Neural crest cell (in vitro differentiated cells): ENCODE measurements at places on chromosomes 11 and 22. TPM values are rescaled to one million over a fixed set of nuclear protein-coding genes. Genes with fewer than 3 reads are reported as not detected.
A peak's percentile ranks its signal among the peaks of the same experiment; 100 is the strongest.

- no peak for DNase-seq
Observed at GRCh38 chr22:46710806-46711205, 27.2 kb downstream of the CERK start.

GRCh38 chr11:72815110-72815618 is 953 bp downstream of the ATG16L2 start:
- no peak for DNase-seq

- DNase-seq: no peak
Observed at GRCh38 chr22:46025973-46026898, 49.3 kb upstream of the WNT7B start.

The CBLIF gene
- not detected in 2 replicates for total RNA-seq

DNA sequence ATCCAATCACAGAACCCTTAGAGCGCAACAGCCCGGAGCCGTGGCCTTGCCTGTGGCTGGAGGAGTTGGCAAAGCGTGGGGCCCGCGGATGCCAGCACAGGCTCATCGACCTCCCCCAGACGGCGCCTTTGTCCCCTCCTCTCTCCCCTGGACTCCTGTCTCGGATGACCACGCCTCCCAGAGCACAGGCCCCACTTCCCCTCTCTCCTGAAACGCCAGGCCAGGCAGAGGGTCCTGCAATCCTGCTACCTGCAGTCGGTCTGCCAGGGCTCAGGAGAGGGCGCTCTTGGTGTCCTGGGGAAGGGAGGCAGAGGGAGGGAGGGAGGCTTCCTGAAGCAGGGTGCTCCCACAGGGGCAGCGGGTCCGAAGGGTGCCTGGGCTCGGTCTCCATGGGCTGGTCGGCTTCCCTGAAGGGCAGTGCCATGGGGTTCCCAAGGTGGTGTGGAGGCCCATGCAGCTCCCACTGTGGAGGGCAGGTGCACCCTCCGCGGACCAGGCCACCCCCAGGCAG is 16.6 kb upstream of the TTLL12 start:
- DNase-seq: no peak

GRCh38 chr11:130218501-130219070 is 59.0 kb downstream of the ST14 start:
- no peak for DNase-seq

GRCh38 chr22:41096391-41096790 is 4.0 kb downstream of the EP300 start:
- no peak for DNase-seq

The CRYBA4 gene
- not detected in 2 replicates for total RNA-seq

GRCh38 chr11:76975513-76975912 is 58.7 kb upstream of the B3GNT6 start:
- no peak for DNase-seq

The GUCY1A2 gene
- 3.7 and 4.0 TPM in 2 replicates for total RNA-seq

The ATM gene
- total RNA-seq: 68.5 and 77.3 TPM in 2 replicates

- no peak for DNase-seq
Observed at GRCh38 chr11:120501976-120502755, 9.4 kb upstream of the GRIK4 start.

DNA sequence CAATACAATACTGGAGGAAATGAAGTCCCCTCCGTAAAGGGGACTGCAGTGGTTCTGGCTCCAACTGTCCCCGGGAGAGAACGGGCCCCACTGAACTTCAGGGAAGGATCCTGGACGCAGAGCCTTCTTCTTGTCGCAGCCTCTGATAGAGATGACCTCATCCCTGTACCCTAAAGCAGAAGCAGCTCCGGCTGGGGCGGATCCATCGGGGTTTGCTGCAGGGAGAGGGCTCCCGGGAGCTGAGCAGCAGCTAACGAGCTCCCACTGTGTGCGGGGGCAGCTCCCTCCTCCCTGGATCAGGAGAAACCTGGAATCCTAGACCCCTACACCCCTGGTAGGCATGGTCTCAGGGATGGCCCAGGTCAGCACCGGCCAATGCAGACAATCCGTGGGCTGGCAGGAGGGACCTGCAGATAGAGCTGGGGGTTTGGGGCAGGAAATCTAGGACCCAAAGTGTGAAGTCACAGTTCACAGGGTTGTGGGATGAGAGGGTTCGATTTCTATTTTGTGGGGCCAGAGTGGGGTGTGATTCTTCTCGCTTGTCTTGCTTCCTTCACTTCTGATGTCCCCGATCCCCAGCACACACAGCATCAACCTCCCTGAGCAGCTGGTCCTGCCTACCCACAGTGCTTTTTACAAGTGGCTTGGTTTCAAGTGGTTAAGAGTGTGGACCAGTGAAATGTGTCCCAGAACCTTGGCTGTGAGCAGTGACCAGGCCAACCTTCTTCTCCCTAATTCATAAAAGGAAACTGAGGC is 12.9 kb downstream of the KIAA0930 start:
- no peak for DNase-seq

DNA sequence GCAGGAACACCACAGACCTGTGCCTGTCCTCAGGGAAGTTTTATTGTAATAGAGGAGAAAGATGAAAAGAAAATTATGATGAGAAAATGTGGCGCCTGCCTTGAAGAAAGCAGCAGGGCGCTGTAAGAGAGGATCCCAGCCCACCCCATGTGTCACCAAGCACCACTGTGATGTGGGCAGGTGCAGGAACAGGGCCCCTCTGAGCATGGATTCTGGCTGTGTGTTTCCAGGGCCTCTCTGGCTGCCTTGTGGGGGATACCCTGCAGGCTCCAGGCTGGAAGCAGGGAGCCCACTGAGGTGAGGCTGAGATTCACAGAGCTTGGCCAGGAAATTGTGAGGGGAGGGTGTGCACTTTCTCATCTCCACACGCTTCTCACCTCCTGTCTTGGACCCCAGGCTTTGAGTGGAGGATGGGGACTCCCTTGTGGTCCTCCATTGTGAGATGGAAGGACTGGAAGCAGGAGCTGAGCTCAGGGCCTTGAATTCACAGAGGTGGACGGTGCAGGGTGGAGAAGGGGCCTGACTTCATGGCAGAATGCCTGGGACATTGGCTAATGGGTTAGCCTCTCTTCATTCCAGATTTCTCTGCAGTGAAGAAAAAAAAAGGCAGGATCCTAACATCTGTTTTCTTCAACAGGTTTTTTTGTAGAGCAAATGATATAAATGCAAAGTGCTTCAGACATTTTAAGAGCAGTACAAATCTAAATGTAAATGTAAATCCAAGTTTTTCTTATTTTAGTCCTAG is 246.6 kb upstream of the B3GAT1 start:
- DNase-seq: no peak

GRCh38 chr11:134731213-134731961 is 319.3 kb upstream of the B3GAT1 start:
- DNase-seq: no peak

- no peak for DNase-seq
Observed at GRCh38 chr11:69006816-69007215, 6.2 kb downstream of the MRGPRF start.

GRCh38 chr11:123719452-123719851 is 22.0 kb downstream of the ZNF202 start:
- no peak for DNase-seq

DNA sequence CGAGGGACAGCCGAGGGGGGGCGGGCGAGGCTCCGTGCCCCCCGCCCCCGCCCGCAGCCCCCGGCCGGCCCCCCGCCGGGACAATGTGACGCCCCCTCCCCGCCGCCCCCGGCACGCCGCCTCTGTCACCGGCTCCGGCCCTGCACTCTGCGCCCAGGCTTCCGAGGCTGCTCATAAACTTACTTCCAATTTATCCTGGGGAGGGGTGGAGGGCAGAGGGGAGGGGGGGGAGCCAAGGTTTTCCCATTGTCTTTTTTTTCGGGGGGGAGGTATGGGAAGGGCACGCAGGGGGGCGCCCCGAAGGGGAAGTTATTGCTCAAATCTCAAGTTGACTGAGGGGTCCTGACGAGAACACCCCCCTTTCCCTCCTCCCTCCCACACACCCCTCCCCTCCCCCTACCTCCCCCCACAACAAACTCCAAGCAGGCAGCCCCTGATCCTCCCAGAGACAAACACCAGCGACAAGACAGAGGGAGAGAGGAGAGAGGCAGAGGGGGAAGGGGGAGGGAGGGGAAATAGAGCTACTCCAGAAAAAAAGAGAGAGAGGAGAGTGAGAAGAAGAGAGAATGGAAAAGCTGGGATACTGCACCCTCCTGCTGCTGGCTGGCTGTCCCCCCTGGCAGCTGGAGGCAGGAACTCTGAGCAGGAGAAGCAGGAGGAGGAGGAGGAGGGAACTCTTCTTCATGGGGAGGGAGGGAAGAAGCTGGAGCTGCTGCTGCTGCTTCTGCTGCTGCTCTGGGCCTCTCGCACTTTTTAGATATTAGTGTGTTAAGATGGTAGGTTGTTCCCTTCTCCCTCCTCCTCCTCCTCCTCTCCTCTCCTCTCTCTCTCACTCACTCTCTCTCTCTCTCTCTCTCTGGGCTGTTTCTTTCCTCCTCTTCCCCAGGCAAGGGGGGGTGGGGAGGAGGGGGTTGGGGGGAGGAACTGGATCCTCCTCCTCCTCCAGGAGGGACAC is 631 bp downstream of the PHF21A start:
- DNase-seq: peak; percentile 34

The MUC6 gene
- not detected in 2 replicates for total RNA-seq

DNA sequence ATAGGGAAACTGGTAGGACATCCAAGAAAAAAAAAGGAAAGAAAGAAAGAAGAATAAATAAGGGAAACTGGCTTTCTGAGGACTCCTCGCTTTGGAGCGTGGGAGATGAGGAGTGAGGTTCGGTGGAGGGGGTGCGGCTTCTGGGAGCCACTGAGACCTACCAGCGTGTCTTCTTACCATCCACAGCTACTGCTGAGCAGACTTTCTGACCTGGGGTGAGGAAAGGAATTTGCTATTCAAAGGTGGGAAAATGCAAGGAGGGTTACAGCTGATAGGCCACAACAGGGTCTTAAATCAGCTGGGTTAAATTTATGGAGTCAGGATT is 488 bp upstream of the SELENOM start:
- DNase-seq: no peak

The BCO2 gene
- total RNA-seq: 1.0 and 1.5 TPM in 2 replicates

- no peak for DNase-seq
Observed at GRCh38 chr11:93767018-93767417, 17.1 kb upstream of the MED17 start.

The PKNOX2 gene
- total RNA-seq: 21.5 and 23.5 TPM in 2 replicates
